Anterior cingulate cortex (tissue), 58 donors: ENCODE measurements at places on chromosomes 3 and 15.

DNA sequence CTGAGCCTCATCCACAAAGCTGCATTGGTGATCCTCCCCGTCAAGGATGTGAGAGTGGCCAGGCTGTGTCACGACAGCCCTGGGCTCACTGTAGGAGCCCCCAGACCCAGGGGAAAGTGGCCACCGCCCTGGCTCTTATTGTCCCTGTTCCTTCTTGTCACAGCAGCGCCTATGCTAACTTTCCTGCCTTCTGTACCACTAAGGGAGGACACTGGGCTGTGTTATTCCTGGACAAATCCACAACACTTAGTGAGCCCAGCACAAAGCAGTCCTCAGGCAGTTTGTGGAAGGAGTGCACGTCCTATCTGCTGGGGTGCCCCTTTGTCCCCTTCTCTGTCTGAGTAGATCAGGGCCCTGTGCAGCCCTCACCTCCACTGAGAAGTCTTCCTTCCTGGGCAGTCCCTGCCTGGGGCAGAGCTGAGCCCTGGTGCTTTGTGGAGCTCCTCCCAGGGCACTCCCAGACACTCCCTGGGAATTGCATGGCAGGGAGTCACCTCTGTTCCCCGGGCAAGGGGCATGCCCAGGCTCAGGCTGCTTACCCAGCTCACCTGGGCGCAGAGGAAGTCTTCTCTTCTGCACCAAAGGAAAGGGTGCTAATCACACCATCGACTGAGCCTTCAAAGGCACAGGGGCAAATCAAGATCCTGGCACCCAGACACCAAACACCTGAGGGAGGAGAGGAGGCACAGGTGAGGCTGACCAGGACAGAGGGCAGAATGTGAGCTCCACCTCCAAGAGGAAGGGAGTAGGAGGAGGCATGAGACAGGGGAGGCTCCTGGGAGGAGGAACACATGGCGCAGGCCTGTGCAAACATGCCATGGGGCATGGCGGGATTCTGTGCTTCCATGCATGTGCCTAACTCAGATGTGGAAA lies 138.7 kb downstream of the KLF13 start:
- DNase-seq, result no peak

DNA sequence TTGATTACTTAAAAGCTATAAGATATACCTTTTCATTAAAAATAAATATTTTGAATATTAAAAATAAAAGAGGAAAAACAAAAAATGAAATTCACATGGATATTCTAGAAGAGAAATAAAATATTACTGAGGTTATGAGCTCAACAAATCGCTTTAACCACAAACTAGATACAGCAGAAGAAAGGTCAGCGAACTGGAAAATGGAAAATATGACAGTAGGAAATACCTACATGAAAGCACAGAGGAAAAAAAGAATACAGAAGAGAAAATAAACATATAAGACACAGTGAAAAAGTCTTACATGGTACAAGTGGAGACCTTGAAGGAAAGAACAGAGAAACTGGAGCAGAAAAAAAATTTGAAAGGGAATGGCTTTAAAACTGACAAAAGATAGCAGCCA lies 33.2 kb downstream of the SCAPER start:
- DNase-seq, result no peak

DNA sequence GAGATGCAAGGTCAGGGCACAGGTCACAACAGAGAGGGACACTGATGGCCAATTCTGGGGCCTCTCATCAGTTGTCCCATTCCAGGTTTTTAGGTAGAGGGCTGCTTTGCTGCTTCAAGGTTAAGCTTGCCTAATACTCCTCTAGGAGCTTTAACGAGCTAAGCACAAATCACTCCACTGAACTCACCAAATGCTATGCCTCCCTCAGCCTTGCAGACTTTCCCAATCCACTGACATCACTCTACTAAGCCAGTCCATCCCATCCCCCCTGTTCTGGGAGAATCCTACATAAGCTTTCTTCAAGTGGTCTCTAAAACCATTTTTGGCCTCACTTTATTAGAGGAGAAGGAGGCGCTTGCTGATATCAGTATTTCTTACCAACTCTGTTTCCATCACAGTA lies 24.8 kb upstream of the PDCD6IP start:
- no peak for DNase-seq

GRCh38 chr15:36924034-36924433 lies 176.3 kb downstream of the MEIS2 start:
- no peak for DNase-seq

DNA sequence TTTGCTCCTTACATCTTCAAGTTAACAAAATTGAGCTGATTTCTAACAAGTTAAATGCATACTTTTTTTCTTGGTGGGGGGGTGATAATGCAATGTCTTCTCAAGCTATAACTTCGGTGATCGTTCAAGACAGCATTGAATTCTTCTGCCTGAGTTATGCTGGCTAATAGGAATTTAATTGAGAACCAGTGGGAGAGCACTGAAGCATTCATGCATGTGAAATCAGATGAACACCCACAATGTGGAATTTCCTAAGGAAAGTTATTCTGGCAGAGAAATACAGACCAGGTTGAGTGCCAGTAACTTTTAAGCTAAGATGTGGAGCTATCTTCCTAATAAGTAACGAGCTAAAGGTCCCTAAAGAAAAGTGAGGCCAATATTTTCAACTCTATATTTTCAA lies 3.0 kb downstream of the SPATA16 start:
- no peak for DNase-seq
